Left ventricle myocardium inferior (tissue), 1 donor: ENCODE measurements at places on chromosomes 16 and 17. TPM values are rescaled to one million over a fixed set of nuclear protein-coding genes. Genes with fewer than 3 reads are reported as not detected.

GRCh38 chr16:23081675-23082119, 67.6 kb downstream of the USP31 start:
- no peak for DNase-seq

- no peak for DNase-seq
Observed at GRCh38 chr16:69922200-69922599, 28.9 kb upstream of the CLEC18A start.

PRCD gene
- 3.9 TPM for total RNA-seq

DNA sequence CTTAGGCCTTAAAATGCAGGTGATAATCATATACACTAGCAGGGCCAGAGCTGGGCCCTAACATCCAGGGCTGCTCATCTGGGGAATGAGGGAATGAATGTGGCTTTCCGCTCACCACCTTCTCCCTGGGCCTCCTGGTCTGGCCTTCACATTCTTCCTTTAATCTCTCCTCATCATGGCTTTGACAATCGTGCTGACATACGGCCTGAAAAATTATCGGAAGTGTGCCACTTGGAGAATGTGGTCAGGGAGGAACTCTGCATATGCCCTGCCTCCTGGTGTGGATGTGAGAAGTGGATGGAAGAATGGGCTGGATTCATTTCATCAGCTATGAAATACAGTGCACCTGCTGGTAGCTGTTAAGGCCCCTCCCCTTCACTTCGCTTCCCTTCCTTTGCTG, 2.4 kb downstream of the WSCD1 start:
- DNase-seq: no peak

CNTD1 gene
- total RNA-seq: not detected

- DNase-seq: peak; percentile 84
Observed at GRCh38 chr17:2707721-2708584, 3.6 kb downstream of the CLUH start.
